ENCODE measurements at places on chromosomes 4 and X.

DNA sequence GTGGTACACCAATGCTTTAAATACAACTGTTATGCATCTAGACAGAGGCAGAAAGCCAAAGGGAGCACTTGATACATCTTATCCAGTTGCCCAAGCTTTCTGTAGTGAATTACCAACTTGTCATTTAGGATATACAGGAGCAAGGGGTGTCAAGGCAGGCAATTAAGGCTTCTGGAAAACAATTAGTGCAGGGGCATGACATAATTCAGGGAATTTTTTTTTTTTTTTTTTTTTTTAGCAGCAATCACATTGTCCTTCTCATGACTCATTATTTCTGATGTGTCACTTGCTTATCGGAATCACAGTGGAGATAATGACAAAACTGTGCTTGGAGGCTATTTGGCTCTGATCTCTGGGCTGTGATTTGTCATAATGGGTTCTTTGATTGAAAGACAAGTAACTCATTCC, 259.5 kb downstream of the ARHGAP24 start:
- no peak for DNase-seq

DNA sequence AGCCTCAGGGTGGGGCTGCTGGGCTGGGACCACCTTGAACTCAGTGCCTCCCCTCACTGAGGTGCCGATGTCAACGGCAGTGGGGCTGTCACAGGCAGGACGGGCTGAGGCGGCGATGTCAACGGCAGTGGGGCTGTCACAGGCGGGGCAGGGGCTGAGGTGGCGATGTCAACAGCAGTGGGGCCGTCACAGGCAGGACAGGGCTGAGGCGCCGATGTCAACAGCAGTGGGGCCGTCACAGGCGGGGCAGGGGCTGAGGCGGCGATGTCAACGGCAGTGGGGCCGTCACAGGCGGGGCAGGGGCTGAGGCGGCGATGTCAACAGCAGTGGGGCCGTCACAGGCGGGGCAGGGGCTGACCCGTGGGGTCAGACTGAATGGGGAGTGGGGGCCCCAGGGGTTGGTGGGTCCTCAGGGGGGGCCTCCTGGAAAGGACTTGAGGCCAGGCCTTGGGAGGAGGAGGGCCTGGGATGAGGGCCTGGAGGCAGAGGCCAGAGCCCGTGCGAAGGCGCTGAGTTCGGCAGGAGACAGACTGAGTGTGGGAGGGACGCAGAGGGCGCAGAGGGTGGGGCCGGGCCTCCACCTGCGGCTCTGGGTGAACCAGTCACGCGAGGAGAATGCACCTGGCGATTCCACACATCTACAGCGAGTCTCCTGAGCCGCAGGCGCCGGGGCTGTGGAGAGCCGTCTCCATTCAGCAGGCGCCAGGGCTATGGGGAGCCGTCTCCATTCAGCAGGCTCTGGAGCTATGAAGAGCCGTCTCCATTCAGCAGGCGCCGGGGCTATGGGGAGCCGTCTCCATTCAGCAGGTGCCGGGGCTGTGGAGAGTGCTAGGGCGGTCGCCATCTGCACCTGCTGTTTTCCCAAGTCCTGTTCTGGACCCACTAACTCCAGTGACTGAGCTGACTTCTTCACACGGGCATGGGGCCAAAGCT, 22.9 kb downstream of the ATP5ME start:
- DNase-seq: no peak

DNA sequence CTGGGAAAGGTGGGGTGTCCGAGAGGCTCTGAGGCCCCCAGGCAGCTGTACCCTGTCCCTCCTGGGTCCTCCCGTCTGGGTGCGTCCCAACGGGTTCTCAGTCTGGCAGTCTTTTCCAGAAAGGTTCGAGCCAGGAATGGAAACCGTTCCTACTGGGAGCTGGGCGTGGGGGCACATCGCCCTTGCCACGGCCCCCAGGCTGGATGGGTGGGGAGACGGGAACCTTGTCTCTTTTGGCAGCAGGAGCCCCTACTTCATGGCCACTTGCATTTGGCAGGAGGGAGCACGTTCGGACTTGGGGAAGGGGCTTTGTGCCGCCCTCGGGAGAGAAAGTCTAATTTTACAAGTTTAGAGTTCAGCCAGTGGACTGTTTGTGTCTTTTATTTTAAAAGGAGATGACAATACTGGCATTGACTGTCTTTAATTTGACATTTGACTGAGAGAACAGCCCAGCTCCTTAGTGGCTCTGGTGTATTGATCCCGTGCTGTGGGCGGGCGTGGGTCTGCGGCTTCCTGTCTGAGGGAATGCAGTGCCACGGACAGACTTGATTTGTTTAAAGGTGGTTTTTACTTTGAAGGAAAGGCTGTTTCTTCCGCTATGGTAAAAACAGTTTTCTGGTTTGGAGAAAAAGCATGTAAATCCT, 95.1 kb downstream of the SORCS2 start:
- no peak for DNase-seq

- DNase-seq: no peak
Measured at GRCh38 chr4:55512922-55513571, 33.7 kb downstream of the CLOCK start.

GRCh38 chrX:40439625-40440532, 140.9 kb upstream of the ATP6AP2 start:
- peak; percentile 11 for DNase-seq

- no peak for DNase-seq
Measured at GRCh38 chrX:52988985-52989917, 30.9 kb upstream of the FAM156A start.

- DNase-seq: no peak
Measured at GRCh38 chr4:80608281-80608980, 272.9 kb downstream of the CFAP299 start.

DNA sequence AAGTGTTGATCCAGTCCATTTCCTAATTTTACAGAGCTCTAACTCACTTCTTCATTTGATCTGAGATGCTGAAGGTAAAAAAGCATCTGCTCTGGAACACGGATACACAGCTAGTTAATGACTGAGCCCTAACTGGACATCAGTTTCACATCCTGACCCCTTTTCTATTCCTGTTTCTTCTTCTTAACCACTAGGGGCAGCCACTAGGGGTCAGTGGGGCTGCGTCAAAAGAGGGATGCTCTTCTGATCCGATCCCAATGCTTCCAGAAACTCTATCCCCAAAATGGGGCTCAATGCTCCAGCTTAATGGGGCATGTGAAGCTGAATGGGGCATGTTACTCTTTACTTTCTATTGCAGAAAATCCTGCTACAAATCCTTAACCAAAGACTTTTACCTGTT, 33.4 kb upstream of the PHKA2 start:
- no peak for DNase-seq

- DNase-seq: no peak
Measured at GRCh38 chr4:72390409-72390808, 178.6 kb downstream of the ADAMTS3 start.

DNA sequence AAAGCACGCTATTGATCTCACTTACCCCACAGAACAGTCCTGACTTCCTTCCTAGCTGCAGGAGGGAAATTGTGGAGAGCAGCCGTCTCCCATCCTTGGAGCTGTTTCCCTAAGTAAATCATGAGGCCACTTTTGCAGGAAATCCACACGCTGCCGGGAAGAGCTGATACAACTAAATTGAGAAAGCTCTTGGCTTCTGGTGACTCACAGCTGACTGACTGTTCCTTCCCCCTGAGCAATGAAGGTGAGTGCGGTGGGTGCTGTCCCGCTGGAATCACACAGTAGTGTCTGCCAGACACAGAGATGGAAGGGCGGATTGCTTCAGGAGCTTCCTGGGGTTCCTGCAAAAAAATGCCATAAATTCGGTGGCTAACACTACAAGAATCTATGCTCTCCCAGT, 268.9 kb downstream of the ASMT start:
- no peak for DNase-seq

DNA sequence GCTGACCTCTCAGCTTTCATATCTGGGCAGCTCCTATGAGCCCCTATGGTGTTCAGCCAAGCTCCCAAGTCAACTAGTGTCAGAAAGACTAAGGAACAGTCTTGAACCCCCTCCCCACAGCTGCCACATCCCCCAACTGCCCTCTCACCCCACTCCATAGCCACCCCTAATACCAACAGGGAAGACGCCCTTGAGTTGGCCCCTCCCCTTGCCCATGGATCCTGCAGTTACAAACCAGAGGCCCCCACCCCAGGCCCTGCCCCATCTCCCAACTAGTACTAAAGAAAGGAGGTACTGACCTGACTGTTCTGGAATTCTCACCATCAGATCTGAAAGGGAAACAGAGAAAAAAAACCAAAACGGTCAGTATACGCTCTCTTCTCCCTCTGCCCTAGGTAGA, 10.2 kb upstream of the IQSEC2 start:
- DNase-seq: no peak

- DNase-seq: no peak
Measured at GRCh38 chrX:20315140-20315539, 48.4 kb upstream of the RPS6KA3 start.

GRCh38 chr4:130393231-130393630, 1297.3 kb downstream of the C4orf33 start:
- DNase-seq: no peak

GRCh38 chr4:145132511-145133098, 34.5 kb downstream of the ABCE1 start:
- DNase-seq: no peak

DNA sequence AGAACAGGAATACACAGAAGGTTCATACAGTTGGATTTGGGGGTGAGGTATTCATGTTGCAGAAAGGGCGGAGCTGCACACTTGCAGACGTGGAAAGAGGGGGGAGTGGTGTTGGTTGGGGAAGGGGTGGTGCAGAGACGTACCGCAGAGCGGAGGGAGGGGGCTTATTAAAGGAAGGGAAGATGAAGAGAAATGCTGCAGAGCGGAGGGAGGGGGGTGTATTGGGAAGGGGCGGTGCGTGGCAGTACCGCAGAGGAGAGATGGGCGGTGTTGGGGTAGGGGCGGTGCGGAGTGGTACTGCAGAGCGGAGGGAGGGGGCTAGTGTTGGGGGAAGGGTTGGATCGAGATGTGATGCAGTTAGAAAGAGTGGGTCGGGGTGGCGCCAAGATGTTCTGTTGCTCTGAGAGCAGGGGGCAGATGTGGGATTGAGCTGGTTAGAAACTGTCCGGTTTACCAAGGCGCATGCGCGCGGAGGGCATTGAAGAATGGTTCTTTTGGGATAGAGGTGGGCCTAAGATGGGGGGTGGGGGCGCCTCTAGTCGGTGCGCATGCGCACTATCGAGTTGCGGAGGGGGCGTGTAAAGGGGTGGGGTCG, 900 bp downstream of the TRO start:
- peak; percentile 71 for DNase-seq

DNA sequence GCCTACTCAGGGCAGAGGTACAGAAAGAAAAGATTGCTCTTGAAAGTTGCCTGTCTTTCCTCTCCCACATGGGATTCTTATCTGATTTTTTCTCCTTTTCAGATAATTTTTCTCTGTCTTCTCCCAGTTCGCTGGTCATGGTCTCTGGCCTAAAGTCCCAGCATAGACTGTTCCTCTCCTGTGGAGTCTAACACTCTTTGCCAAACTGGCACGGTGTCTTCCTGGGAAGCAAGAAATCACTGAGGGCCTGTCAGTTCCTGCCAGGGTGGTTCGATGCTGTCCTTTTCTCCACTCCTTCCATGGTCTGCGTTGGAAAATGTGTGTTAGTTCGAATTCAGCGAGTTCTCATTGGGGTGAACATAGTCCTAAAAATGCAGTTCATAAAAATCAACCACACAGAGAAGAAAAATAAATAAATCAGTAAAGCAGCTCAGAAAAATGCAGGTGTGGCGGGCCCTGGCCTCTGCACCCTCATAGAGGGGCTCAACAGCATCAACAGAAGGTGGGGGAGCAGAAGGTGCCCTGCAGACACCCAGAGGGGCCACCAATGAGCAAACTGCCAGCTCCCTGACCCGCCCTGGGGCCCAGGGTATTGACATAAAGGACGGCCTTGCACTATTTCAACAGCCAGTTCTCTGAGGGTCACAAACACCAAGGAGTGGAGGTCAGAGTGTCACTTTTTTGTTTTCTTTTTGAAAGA, 2.1 kb downstream of the RGN start:
- DNase-seq: no peak

DNA sequence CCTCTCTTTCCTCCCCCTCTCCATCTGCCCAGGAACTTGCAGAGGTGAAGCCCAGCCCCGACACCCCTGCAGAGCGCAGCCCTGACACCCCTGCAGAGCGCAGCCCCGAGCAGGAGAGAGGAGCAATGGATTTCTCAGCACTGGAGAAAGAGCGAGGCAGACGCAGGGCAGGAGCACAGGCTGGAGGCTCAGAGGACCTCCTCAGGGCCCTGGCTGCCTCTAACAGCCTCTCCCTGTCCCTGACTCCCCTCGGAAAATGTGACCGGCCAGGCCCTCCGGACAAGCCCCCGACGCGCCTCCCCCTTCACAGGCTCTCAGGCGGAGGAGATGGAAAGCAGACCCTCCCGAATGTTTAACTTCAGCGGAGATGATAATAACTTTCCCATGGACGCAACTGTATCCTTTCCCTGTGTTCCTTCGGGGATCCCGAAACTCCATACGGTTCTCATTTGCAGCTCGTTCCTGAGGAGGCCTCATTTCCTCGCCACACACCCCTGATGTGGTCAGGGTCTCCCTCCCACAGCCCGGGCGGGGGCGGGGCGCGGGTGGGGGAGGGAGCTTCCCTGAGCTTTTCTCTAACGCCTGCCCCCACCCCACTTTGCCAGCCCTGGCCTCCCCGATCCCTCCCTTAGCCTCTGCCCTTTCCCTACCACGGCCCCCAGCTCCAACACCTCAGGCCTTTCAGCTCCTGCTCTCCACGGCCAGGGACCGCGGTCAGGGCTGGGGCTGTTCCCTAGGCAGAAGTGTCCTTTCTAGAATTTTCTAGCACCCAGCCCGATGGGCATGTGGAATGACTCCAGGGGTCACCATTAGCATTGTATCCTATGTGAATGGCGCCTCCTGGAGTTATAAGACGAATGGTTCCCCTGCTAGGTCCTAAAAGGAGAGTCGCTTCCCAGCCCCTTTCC, 201.1 kb upstream of the BCOR start:
- no peak for DNase-seq

GRCh38 chrX:96563646-96564045, 121.0 kb upstream of the DIAPH2 start:
- DNase-seq: no peak

DNA sequence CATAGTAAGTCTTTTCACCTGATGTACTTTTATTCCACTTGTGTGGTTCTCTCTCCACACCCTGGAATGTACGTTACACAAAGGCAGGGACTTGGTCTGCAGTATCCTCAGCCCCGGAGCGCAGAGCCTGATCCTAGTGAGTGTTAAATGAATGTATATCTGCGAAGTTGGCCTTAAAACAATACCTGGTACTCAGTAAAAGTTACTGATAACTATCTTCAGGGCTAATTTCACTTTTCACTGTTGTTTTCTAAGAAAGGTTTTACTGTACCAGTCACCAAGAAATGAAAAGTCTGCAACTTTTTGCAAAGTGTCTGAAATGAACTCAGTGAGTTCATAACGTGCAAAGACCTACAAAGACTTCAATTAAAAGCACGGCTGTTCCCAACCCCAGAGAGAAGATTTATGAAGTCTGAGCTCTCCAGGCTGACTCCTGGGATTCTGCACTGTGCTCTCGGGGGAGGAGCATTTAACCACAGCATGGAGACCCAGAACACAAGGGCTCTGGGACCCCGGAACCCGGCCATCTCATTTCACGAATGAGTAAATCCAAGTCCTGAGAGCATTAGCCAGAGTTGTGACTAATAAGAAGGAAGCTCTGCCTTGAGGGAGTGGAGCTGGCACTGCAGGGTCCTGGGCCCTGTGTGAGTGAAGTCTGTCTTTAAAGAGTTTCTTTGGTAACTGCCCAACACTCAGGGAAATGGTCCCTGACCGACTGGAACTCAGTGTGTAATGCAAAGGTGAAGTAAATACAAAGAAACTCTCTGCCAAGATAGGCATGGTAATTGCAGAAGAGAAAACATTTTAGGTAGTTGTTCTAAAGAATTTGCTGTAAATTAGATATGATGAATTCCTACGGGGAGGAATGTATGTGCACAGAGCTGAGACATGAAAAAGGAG, 165.8 kb downstream of the NSUN7 start:
- peak; percentile 33 for DNase-seq

GRCh38 chr4:80500613-80501012, 165.1 kb downstream of the CFAP299 start:
- DNase-seq: no peak
